ENCODE measurements at places on chromosomes 16 and 17.

- peak; percentile 0 for DNase-seq
Measured at GRCh38 chr17:72931635-72932034, 160.9 kb downstream of the SLC39A11 start.

DNA sequence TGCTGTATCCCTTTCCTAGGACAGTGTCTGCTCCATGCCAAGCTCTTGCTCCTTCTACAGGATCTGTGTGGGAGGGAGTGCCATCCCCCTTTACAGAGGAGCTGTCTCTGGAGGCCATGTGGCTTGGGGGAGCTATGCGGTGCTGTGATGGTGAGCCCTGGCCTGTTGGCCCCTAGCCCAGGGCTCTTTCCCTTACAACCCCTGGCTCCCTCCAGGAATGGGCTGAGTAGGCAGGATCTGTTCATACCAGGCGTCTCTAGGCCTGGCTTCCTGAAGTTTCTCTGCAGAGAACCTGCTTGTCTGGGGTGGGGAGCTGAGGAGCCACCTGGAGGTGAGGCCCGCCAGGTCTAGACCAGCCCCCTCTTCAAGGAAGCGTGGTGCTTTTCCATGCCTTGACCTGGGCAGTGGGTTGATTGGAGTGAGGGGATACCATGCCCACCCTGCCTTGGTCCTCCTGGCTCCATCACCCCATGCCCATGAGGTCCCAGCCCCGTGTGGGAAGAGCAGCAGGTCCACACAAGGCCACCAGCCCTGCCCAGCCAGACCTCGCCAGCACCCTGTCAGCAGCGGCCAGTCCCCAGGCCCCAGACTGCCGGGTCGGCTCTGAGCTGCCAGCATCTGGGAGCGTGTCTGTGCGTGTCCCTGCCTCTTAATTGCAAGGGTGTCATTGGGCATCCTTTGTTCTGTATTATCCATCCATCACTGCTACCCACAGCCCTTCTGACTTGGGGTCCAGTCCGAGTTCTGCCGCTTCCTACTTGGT is 14.7 kb downstream of the LLGL2 start:
- DNase-seq = no peak

DNA sequence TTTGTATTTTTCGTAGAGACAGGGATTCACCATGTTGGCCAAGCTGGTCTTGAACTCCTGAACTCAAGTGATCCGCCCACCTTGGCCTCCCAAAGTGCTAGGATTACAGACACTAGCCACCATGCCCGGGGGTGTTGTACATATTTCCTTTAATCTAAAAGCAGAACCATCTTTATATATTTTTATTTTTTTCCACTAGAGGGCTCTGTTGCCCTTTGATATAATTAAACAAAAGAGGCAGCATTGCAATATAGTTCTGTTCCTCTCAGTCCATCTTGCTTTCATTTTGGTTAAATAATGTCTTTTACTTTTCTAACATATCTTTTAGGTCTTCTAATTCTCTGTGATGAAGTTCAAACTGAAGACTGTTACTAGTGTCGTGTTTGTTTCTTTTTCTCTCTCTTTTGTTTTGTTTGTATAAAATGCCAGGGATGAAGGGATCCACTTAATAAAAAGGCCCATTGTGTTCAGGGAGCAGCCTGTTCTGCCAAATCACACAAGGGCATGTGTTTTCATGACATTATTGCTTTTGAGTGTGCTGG is 23.4 kb downstream of the WWOX start:
- no peak for DNase-seq

- no peak for DNase-seq
Measured at GRCh38 chr16:86591270-86591669, 12.9 kb downstream of the FOXL1 start.

DNA sequence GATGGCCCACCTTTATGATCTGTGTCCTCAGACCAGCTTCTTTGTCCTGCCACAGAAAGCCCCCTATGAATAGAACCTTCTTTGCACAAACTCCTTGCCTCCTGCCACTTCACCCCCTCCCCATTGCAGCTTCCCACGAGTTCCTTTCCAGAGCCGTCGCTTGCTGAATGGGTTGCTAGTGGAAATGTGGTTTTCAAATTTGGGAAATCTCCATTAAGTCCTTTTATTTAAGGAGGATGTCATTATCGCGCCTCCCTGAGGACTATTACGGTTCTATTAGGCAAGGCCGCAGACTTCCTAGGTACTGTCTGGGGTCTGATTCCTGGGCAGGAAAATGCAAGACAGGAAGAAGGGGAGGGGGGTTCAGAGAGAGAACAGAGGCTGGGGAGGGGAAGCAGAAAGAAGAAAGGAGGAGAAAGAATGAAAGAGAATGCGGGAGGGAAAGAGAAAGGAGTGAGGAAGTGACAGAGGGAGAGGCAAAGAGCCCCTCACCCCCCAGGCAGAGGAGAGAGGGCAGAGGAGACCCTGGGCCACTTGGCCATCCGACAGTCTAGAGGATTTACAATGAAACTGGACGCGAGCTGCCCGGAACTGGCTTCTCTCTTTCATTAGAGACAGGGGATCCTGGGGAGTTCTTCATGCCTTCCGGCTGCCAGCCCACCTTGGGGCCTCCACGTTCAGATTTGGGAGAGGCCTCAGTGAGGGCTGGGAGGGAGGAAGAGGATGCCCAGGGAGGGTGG is 31.7 kb upstream of the ETV4 start:
- DNase-seq = no peak

DNA sequence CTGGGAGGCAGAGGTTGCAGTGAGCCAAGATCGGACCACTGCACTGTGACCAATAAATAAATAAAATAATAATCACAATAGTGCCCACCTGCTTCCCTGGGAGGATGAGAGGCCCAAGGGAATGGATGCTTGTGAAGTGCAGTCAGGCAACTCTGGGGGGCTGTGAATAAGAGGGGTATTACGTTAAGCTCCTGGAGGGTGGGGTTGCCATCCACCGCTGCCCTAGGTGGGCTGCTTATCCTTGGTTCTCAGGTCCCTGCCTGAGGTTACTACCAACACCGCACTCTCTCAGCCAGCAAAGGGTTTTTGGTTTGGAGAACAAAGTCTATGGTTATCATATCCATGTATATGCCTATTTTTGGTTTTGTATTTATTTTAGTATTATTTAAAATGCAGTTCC is 48.6 kb upstream of the CBFA2T3 start:
- no peak for DNase-seq

GRCh38 chr16:49556249-49556605 is 182.6 kb downstream of the C16orf78 start:
- no peak for DNase-seq

GRCh38 chr17:57375040-57375769 is 118.9 kb downstream of the MSI2 start:
- no peak for DNase-seq

DNA sequence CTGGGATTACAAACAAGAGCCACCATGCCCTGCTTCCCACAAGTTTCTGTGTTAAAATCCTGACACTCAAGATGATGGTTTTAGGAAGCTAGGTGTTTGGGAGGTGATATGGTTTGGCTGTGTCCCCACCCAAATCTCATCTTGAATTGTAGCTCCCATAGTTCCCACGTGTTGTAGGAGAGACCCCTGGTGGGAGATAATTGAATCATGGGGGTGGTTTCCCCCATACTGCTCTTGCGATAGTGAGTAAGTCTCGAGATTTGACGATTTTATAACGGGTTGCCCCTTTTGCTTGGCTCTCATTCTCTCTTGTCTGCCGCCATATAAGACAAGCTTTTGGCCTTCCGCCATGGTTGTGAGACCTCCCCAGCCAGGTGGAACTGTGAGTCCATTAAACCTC is 17.2 kb upstream of the SMG1 start:
- DNase-seq = no peak

DNA sequence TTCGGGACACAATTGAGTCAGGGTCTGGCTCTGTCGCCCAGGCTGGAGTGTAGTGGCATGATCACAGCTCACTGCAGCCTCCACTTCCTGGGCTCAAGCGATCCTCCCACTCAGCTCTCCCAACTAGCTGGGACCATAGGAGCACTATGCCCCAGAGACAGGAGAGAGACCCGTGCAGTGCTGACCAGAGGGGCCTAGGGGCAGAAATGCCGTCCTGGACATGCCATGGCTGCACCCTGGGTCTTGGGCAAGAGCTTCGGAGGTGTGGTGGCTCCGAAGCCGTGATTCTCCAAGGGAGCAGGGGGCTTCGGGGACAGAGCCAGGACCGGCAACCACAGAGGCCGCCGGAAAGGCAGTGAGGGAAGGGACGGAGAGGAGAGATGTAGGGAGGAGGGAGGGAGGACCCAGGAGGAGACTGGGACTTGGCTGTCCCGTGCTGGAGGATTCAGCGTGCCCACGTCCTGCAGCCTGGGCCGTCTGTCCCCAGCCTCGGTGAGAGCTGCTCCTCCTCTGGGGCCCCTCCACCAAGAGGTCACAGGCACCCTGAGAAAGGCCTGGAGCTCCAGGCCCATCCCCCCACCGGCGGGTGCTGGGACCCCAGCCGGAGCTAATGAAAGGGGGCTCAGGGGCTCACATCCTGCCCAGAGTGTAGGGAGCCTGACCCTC is 21.9 kb downstream of the TPSD1 start:
- no peak for DNase-seq

DNA sequence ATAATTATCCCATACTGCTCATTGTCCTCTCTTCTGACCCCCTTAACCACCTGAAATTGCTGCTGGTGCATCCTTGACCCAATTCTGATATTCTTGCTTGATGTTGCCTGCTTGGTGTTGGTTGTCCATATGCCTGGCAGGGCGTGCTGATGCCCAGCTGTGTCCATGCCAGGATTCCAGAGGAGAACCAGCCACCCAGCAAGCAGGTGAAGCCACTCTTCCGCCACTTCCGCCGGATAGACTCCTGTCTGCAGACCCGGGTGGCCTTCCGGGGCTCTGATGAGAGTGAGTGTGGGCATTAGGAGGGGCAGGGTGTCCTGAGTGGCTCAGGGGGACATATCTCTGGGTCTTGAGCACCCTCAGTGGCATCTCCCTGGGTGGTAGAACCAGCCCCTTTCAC is 11.4 kb downstream of the RAPGEFL1 start:
- DNase-seq = no peak

DNA sequence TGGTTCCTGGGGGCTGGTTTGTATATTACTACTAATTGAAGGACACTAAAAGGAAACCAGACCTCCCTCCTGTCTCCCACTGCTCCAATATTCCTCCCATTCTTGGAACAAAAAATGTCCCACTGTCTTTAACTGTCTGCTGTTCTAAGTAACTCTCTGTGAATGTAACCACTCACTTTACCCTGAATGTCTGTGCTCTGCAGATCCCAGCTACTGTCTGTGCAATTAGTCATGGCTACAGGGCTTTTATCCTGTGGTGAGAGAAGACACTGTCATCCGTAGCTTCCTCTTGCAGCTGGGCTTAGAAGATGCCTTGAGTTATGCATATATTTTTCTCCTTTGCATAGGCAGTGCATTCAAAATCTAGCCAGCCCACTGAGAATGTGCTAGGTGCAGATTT is 853.8 kb downstream of the CDH8 start:
- DNase-seq = no peak

DNA sequence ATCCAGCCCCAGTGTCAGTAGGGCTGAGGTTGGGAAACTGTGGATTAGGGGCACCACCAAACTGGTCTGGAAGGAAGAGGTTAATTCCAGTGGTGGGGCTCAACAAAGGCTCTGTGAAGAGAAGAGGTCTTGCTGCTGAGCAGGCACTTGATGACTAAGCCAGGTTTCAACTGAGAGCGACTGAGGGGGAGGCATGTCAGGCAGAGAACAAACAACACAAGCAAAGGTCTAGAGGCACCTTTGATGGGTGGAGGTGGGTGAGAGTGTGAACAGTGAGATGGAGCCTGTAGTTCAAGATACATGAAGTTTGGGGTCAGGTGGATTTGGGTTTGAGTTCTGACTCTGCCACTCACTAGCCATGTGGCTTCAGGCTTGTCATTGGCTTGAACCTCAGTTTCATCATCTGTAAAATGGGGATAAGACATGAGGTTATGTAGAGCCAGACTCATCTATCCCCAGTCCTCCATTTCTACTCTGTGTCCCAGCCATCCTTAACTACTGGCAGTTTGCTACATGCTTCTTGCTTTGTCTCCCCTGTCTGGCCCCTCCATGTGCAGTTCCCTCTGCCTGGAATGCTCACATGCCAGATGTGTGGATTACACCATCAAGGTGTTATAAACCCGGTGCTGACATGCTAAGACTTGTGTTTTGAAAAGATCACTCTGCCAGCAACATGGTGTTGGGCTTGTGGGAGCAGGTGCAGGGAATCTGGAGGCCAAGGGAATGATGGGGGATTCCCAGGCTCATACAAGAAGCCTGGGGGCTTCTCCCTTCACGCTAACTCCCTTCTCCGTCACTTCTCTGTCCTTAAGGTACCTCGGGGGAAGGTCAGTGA is 3.0 kb upstream of the RMI2 start:
- no peak for DNase-seq

DNA sequence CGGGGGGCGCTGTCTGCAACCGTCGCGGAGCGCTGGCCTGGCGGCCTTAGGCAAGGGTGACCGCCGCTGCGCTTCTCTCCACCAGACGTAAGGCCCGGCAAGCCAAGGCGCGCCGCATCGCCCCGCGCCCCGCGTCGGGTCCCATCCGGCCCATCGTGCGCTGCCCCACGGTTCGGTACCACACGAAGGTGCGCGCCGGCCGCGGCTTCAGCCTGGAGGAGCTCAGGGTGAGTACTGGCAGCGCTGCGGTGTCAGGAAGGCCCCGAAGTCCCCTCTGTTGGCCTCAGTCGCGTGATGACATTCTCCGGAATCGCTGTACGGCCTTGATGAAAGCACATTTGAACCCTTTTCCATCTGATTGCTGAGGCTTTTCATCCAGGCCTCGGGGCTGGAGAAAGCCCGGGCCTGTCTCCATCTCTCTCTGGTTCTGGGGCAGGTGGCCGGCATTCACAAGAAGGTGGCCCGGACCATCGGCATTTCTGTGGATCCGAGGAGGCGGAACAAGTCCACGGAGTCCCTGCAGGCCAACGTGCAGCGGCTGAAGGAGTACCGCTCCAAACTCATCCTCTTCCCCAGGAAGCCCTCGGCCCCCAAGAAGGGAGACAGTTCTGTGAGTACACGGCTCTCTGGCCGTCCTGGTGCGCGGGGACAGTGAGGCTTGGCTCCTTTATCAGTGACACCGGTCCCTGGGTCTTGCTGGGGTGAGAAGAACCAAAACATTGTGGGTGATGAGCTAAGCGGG is 831 bp downstream of the RPL13 start:
- DNase-seq = no peak

DNA sequence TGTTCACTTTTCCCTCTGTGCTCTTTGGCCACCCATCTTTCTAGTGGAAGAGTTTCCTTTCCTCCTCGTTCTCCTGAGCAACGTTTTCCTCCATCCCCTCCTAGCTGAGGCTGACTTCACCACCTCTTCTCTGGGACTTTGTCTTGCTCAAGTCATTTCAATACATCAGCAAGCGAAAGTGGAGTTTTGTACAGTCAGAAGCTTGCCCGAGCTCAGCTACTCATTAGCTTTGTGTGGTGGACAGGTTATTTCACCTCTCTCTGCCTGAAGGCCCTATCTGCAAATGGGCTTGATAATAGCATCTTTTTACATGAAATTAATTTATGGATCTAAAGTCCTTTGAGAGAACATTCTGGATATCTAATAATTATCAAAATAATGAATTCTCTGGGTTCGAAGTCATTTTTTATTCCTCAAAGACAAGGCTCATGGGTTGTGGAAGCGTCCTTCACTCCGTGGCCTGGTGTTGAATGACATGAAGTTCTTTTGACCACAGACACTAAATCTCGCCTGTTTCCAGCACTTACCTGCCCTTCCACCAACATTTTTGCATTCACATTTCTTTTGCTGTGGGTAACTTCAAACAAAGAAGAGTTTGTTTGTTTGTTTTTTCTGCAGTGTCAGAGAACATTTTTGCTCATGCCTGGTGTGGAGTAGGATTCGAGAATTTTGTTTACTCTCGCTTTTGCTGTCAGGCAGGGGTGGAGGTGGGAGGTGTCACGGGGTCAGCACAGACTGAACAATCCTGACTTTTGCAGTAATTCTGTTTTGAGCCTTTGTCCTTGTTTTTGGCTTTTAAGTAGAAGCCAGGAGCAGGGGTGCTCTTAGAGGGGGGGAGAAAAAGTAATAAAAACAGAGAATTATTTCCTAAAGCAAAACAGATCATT is 155.0 kb upstream of the CACNG5 start:
- no peak for DNase-seq

All from stimulated activated CD8-positive, alpha-beta memory T cell treated with anti-CD3 and anti-CD28 coated beads, Interleukin-7, amount 100 ng/mL, for 48 hours (primary cell).